HTR-8/SVneo (cell line): ENCODE measurements at places on chromosomes 6 and 20.
A peak's percentile ranks its signal among the peaks of the same experiment; 100 is the strongest.

- DNase-seq = peak; percentile 23
Observed at GRCh38 chr6:144278659-144279314, 6.3 kb upstream of the UTRN start.

DNA sequence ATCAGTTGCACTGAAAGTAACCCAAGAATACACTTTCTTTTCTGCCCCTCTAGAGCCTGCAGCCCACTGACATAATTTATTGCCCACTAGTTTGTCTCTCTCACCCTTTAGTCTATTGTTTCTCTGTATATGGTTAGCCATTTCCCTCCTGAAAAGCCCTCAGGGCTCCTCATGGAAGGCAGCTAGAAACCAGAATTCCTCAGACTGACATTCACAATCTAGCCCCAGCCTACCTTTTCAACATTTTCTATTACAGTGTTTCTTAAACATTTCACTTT lies 21.4 kb upstream of the PAQR8 start:
- peak; percentile 51 for DNase-seq

DNA sequence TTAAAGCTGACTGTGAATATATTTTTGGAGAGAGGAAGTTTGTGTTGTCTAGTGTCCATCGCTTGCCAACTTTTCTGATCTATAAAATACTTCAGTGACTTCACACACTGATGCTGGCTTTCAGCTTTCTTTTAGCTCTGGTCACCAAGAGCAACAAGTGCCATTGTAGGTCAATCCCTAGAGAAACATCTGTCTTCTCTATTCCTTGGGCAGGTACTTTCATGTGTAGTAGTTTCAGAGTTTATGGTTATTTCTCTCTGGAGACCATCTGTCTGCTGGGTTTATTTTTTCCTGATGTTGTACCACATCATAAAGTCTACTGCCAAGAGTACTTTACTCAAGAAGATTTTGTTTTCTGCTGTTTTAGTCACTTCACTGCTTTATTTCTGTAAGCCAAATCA lies 249.9 kb downstream of the KHDC1L start:
- DNase-seq = no peak

DNA sequence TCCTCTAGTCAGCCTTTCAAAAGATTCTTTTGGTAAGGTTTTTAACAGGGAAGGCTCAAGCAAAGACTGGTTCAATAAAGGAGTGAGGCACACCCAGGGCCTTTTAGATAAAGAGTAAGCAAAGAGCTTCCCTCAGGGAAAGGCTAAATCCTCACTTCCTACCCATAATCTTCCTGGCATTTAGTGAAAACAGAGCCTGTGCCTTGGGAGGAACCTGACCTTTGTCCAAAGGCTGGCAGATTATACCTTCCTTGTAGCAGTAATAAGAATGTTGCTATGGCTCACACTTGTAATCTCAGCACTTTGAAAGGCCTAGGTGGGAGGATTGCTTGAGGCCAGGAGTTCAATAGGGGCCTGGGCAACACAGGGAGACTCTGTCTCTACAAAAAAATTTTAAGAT lies 280.1 kb upstream of the PLCB4 start:
- DNase-seq = no peak

DNA sequence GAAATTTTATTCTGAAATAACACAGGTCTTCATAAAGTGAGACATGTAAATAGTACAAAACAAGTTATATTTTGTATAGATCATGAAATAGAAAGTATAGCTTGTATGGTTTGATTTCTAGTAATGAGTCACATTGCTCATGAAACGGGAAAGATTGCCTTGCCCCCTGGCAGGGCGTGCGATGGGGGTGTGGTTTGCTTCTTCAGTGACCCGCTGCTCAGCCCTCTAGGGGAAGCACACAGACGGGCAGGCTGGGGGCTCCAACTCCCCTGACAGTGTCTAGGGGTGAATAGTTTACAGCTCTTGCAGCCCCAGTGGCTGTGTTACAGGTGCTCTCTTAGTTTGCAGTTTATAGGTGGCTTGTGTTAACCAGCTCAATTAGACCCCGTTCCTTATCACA lies 170.5 kb upstream of the RGS17 start:
- no peak for DNase-seq

DNA sequence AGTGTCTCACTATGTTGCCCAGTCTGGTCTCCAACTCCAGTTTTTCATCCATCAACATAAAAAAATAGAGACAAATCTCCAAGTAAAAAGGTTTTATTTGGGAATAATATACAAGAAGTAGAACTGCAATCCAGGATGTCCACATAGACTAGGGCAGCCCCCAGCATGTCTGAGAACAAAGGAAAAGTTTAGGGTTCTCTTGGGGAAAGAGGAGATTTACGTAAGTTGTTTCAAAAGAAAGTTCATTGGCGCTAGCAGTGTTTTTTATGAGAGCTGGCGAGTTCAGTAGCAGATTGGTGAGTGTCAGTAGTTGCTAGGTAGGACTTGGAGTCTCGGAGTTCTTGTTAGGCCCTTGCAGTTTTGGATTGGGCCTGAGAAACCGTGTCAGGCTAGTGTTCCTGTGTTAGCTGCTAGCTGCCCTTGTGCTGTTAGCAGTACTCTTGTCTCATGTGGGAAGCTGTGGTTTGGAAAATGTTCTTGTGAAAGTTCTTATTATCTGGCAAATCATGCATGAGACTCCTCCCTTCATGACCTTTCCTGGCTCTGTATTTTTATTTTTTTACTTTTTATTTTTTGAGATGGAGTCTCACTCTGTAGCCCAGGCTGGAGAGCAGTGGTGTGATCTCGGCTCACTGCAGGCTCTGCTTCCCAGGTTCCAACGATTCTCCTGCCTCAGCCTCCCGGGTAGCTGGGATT lies 24.7 kb downstream of the TTLL9 start:
- no peak for DNase-seq

DNA sequence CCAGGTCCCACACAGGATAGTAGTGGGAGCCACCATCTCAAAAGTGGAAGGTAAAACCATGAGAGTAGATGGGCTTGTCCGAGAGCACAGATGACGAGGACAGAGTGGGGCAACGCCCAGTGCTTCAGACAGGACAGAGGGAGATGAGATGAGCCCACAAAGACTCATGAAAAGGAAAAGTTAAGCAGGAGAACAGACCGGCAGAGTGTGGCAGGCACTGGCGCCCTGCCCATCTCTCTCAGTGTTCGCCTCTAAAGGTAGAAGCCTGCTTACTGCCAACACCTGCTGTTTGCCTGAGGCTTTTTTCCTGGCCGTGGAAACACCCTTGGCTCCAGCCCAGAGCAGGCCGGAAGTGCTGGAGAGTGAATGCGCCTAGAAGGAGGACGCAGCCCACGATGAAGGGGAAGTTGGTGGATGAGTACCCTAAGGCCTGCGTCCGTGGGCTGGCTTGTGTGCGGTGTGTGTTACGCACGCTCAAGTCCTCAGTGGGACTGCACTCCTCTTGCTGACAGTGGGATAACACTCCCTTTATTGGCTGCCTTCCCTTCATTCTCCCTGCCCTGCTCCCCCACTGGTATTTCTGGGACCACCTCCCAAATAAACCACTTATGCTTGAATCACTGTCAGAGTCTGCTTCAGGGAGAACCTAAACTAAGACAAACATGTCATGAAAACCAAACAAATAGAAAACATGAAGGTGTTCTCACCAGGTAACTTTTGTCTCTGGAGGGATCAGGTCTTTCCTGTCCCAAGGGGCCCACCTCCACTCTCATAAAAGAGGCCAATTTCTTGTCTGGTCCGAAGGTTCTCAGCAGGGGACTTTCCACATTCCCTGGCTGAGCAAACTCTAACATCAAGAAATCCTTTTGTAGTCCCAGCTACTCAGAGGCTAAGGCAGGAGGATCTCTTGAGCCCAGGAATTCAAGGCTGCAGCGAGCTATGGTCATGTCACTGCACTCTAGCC lies 9.1 kb upstream of the FOXP4 start:
- no peak for DNase-seq

GRCh38 chr6:106255306-106255705 lies 70.3 kb downstream of the ATG5 start:
- no peak for DNase-seq

DNA sequence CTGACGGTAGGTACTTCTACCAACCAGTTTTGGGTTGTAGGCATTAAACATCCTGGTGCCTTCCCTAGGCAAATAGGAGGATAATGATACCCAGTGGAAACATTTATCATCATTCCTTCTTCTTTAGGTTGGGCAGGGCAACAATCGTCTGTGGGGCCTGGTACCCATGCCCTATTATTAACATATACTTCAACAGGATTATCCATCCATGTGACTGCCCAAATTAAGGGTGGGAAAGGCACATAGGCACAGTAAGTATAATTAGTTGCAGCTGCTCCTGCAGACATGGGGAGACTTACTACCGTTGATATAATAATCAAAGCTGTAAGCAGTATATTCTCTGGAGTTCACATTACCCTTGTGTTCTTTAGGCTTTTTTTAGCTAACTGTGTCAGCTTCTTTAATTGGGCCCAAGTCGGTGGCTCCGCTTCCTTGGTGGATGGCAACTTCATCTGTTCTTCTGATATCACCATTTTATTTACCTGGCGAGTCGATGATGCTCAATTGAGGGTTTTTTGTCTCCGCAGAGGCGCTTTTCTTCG lies 16.8 kb downstream of the RPL7L1 start:
- DNase-seq = no peak

DNA sequence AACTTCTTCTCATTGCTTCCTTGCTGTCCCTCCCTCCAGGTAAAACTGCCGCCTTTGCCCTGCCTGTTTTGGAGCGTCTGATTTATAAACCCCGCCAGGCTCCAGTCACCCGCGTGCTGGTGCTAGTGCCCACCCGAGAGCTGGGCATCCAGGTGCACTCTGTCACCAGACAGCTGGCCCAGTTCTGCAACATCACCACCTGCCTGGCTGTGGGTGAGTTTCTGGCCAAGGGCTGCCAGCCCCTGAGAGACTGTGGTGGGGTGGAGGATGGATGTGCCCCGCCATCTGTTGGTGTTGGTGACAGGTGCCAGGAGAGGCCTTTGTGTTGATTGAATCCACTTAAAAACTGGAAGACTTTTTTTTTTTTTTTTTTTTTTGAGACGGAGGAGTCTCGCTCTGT lies 9.5 kb downstream of the DDX27 start:
- no peak for DNase-seq

GRCh38 chr6:130906736-130907381 lies 79.7 kb downstream of the SMLR1 start:
- no peak for DNase-seq

DNA sequence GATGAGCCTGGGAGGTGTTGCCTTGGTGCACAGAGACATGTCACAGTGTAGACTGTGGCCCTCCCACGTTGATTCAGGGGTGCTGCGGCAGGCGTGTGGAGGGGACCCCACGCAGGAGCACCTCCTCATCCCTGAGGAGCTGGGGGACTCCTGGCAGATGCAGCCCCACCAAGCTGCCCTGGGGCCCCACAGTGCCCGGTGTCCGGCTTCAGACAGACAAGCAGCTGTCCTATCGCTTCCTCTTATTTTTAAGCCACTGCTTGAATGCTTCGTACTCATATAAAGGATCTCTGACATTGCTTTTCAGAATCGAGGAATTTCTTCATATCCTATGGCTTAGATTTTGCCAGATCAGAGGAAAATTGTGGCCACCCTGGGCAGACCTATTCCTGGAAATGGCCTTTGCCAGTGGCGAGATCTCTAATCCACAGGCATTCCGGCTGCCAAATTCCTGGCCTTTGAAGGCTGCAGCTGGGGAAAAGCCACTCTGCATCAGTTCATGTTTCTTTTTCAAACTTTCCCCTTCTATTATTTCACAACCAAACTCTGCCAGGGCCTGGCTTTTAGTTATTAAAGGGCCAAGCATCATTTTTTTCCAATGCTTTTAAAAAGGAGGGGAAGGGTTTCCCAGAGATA lies 337.0 kb downstream of the THBS2 start:
- DNase-seq = no peak

DNA sequence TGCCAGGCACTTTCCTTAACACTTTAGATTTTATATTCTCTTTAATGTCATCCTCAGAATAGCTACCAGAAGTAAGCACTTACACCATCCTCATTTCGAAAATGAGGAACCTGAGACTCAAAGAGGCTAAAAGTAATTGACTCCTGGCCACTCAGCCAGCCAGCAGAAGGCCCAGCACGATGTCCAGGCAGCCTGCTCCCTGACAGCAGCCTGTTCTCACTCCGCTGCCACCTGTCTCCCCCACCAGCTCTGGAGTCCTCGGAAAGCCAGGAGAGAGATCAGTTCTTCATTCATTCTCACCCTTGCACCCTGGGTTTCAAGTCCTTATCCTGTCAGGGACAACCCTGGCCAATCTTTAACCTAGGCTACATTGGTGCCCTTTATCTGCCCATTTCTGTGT lies 174.0 kb downstream of the SASH1 start:
- no peak for DNase-seq

DNA sequence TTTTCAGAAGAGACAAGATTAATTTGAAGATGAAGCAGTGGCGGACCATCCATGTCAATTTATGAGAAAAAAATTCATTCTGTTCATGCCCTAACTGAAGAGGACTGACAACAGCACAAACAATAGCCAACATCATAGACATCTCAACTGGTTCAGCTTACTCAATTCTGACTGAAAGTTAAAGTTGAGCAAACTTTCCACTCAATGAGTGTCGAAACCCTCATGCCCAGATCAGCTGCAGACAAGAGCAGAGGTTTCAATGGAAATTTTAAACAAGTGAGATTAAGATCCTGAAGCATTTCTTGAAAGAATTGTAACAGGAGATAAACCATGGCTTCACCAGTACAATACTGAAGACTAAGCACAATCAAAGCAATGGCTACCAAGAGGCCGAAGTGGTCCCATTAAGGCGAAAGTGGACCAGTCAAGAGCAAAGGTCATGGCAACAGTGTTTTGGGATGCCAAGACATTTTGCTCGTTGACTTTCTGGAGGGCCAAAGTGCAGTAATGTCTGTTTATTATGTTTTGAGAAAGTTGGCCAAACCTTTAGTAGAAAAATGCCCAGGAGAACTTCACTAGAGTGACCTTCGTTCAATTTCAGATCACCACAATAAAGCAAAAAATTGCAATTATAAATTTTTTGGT lies 6.1 kb upstream of the SFT2D1 start:
- DNase-seq = no peak

DNA sequence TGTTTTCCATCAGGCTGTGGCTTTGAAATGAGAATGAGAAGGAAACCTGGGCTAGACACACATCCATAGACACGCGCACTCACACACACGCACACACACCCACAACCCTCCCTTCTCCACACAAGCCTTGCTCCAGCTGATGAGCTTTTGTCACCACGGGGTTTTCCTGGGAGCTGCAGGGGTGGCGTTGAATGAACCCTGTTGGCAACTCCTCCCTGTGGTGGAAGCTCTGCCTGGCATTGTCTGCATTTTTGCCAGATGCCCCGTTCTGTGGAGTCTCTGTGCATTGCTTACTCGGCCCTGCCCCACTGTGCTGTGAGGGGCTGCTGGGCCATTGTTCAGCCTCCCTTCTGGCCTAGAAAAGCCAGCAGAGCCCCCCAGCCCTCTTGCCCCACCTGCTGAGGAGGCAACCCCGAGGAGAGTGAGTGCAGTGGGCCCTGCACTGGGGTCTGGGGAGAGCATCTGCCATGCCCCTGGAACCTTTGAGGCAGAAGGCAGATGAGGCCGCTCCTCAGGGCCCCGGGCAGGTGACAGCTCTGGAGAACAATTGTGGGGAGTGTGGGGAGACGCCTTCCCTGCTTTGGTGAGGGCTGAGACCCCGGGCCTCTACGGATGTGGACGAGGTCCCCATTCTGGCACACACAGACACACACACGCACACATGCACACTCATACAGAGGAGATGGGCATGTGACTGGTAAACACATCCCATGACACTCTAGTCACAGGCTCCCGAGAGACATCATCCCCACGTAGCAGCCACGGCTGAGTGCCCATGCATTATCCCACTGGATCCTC lies 9.9 kb downstream of the ADIG start:
- DNase-seq = no peak
